ENCODE measurements at places on chromosomes 16 and 17.

- no peak for DNase-seq
These were observed 35.0 kb upstream of the MAF start for GRCh38 chr16:79635488-79635887.

DNA sequence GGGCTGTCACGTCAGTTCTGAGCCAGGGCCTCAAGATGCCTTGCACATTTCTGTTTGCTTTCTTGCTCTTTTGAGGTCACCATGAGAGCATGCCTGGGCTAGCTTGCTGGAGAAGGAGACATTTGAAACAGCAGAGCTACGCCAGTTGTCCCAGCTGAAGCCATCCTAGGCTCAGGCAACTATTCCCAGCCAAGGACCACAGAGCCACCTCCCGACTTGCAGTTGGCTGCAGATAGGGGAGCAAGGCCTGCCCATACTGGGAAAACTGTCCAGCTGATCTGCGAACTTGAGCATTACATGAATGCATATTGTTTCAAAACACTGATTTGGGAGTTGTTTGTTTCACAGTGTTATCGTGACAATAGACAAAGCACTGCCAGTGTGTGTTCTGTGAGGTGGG is 340.8 kb downstream of the XYLT1 start:
- no peak for DNase-seq

DNA sequence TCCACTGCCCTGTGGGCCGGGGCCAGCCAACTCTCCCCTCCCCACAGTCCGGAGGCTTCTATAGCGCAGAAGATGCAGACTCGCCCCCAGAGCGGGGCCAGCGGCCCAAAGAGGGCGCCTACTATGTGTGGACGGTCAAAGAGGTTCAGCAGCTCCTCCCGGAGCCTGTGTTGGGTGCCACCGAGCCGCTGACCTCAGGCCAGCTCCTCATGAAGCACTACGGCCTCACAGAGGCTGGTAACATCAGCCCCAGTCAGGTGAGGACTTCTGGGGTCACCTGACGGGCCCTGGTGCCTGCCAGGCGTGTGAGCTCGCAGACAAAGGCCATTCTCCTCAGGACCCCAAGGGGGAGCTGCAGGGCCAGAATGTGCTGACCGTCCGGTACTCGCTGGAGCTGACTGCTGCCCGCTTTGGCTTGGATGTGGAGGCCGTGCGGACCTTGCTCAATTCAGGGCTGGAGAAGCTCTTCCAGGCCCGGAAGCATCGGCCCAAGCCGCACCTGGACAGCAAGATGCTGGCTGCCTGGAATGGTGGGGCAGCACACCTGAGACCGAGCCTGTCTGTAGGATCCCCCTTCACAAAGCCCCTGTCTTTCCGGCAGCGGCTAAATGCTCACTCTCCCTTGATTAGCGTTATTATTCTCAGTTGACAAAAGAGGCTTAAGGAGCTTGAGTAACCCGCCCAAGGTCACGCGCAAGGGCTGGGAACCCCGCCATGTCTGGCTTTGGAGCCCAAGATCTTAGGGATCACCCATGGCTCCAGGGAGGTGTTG is 3.9 kb downstream of the SPATA20 start:
- no peak for DNase-seq

DNA sequence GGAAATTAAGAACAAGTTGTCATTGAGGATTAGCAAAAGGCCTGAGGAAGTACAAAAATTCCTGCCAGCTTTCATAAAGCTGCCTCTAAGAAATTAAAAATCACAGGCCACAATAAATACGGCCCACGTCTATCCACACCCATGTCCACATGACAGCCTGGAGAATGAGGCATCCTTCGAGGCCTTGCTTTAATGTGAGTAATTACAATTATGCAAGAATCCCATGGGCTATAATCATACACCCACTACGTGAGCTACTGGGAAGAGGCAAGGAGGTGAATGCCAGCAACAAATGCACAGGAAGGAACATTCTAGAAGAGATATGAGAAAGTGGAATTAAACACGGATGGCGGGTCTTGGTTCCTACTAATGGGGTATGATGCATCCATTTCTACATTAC is 65.4 kb upstream of the ZFHX3 start:
- DNase-seq = no peak

- DNase-seq = no peak
These were observed 53.6 kb downstream of the WNT3 start for GRCh38 chr17:46764709-46765401.

GRCh38 chr16:81096715-81097208 is 567 bp upstream of the GCSH start:
- no peak for DNase-seq

DNA sequence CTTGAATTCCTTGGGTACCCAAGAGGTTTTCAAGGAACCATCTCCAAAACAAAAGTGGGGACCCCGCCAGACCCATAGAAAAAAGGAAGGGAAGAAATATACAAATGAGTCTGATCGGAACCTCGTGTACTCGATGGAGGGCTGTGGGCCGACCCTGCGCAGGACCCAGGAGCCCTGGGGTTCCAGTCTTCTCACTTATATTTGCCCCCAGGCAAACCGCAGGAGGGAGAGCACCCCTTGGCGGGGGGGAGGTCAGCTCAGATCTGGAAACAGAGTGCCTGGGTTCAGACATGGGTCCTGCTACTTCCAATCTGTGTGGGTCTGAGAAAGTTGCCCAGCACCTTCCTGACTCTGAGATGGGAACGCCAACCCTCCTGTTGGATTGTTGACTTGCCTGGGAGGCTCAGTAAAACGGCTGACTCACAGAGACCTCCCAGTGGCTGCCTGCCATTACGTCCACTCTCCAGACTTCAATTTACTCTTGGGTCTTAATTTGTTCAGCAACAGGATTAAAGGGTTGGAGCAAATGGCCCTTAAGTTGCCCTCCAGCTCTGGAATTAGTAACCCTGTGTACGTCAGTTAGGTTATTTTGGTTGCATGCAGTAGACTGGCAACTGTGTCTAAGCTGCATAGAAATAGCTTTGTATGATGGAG is 24.9 kb upstream of the CACNG4 start:
- DNase-seq = no peak
